ENCODE measurements at places on chromosomes 2 and 18.
A peak's percentile ranks its signal among the peaks of the same experiment; 100 is the strongest.

DNA sequence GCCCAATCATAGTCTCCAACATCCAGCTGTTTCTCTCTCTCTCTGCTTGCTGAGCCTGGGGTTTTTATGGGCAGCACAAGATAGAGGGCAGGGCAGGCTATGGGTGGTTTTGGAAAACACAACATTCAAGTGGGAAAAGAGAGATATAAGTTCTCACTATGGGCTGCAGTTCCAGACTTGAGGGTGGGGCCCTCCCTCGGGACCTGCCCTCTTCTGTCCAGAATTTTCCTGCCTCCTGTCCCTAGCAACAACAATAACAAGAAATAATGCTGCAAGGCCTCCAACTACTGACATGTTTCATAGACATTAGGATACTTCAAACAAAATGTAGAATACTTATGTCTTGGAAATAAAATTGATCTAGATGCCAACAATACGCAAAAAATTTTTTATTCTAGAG is 107.8 kb downstream of the C18orf54 start:
- DNase-seq: no peak

- no peak for DNase-seq
These were observed 27.2 kb upstream of the ACYP2 start for GRCh38 chr2:54088191-54088634.

DNA sequence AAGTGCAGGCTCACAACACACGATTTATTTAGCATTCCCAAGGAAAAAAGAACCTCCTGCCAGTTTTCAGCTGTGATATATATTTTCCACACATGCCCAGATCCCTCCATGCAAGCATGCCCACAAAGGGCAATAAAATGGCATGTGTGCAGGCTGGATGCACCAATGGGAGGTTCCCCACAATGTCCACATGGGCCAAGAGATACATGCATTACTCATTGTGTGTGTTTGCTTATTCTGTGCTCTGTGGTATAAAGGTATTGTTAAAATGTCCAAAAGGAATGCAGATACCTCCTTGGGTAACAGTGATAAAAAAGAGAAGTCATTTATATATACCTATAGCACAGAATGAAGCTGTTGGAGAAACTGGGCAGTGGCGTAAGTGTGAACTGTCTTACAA is 207.4 kb downstream of the FHOD3 start:
- DNase-seq: no peak

- no peak for DNase-seq
These were observed 40.7 kb downstream of the SLC39A10 start for GRCh38 chr2:195697681-195698220.

GRCh38 chr2:221243771-221244170 is 328.3 kb downstream of the EPHA4 start:
- DNase-seq: no peak

DNA sequence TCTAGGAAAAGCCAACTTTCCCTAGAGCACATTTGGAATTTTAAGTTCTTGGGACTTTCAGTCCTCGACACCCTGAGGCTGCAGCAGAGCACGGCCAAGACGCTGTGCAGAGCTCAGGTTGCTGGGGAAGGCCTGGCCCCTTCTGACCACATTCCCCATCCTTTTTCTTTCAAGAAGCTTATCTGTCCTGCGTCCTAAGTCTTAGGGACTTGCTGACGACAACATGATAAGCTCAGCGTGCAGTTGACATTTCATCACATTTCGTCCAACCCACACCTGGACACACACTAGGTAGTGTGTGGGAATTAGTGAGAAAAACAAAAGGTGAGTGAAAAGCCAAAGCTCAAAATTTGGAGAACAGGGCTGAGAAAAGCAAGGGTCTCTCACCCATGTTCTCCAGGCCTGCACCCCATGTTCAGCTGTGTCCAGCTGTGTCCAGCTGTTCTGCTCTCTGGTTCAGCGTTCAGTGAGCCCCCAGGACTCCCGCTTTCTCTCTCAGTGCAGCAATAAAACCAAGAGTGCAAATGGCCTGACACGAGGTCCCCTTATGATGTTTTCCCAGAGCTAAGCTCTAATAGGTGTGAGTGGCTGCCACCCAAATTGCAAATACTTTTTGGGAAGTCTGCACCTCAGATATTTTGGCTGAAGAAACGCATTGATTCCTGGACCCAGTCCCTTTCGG is 101.9 kb downstream of the RGPD3 start:
- DNase-seq: no peak

DNA sequence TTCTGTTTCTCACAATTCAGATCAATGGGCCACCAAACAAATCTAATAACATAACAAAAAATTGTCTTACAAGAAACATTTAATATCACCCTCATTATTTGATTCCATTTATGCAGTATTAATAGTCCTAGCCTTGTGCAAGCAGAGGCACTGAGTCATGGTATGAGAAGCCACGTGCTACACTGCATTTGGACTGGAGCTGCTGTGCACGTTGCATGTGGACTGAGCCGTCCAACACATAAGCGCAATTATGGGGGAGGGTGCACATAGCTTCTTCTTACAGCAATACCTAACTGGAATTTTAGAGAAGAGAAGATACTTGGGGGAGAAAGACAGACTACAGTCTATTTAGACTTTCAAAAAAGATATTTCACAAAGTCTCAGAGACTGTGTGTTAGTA is 329.6 kb upstream of the ID2 start:
- no peak for DNase-seq

DNA sequence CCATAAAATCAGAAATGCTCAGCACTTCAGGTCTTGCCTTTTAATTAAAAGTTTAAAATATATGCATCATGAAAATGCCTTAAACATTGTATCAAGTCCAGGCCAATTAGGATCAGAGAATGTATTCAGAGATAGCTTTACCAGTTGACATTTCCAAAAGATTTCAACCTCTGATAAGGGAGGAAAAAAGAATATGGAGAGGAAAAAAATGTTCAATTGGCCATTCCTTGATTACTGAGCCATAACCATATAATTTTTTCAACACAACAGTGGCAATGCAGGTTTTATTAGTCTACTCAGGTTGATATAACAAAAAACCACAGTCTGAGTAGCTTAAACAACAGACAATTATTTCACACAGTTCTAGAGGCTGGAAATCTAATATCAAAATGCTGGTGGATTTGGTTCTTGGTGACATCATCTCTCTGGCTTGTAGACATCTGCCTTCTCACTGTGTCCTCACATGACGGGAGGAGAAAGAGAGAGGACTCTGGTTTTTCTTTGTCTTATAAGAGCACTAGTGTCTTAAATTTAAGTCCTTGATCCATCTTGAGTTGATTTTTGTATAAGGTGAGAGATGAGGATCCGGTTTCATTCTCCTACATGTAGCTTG is 111.9 kb downstream of the IRS1 start:
- DNase-seq: no peak

DNA sequence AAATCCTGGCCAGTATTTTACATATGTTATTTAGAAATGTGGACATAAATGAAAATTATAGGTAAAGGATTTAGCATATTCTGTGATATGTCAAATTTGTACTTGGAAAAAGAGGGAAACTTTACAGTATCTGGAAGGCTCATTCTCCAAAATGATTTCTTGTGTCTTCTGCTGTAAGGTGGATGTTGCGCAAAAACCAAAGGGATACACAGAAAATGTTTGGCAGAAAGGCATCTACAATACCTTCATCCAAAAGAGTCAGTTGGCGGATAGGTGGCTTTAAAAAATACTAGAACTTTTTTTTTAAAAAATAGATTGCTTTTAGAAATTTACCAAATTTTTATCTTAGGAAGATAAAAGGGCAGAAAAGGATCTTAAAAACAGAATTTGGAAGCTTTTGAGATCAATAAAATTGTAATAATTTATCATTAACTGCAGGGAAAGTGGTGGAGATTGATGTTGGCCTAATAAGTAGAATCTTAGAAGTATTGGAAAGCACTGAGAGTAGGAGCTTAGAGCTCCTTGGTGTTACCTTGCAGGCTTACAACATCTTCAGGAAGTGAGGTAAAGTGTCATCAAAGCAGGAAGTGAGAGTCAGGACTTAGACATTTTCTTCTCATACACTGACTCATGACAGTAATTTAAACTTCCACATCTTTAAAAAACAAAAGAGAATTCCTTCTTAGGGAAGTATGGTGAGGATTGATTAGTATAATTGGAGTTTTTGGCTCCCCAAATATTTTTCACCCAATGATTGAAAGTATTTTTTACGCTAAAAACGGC is 2.1 kb downstream of the NABP1 start:
- DNase-seq: no peak

DNA sequence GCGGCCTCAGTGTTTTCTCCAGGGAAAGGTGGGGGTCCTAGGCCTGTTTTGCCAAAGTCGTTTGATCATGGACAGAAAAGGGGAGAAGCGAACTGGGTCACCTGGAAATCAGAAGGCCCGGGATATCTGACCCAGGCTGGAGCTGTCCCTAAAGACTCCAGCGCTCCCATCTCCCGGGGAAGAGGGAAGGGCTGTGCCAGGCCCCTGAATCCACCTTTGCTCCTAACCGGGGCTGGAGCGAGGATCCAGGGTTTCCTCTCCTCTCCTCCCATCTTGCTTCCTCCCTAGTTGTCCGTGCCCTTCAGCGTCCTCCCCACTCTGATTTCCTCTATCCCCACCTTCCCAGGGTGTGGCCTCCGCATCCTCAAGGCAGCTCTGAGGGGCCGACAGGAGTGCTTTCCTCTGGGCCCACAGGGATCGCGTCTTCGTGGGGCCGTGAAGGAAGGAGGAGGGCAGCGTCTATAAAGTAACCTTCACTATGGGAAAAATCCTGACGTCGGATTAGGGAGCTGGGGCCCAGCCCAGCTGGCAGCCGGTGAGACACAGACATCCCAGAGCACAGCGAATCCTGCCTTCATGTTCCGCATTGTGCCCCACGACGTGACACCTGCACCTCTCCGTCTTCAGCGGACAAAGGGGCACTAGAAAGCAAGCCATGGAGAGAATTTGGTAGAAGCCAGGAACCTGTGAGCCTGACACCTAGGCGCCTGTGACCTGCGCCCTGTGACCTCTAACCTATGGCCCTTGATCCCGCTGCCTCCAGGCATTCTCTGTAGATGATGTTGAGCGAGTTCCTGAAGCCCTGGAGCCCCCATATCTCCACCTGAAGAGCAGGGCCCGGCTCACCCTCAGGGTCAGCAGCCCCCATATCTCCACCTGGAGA is 212.7 kb upstream of the SALL3 start:
- no peak for DNase-seq

GRCh38 chr2:215617060-215617824 is 181.4 kb upstream of the FN1 start:
- DNase-seq: peak; percentile 74

DNA sequence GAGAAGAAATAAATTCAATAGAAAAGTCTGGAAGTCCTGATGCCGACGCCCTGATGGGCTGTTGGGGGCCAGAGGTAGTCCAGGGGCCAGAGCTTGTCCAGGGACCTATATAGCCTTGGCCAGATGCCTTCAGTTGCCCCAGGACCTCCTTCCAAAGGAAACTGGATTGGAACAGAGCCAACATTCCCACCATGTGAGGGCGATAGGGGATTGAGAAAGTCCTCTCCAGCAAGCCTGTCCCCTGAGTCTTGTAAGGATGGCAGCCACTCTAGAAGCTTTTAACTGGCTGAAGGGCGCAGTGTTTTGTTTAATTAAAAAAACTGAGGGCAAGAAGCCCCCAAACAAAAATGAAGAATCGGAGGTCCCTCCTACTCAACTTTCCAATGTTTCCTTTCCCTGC is 54.9 kb upstream of the CDCA7 start:
- DNase-seq: no peak

DNA sequence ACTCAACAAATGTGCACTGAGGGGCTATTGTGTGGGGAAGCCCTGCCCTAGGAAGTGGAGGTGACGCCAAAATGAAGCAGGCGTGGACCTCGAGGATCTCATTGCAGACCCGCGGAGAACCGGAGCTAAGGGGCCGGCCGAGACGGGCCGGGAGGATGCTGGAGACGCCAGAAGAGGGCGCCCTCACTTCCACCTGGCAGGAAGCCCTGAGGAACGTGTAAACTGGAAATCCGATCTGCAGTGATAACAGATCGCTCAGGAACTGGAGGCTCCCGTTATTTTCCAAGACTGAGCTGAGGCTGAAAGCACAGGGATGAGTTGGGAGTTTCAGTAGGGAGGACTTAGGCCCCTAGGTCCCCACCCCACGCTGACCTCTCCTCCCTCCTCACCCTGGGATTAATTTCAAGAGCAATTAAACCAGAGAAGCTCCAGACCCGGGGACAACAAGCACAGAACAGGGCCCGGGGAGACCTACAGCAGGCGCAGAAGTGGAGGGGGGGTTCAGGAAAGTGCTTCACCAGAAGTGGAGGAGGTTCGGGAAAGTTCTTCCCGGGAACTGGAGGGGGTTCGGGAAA is 7.7 kb upstream of the COL6A3 start:
- peak; percentile 71 for DNase-seq

- DNase-seq: no peak
These were observed 225.3 kb upstream of the THUMPD2 start for GRCh38 chr2:40004336-40004735.

- DNase-seq: no peak
These were observed 29.2 kb upstream of the HNRNPLL start for GRCh38 chr2:38631976-38632375.

DNA sequence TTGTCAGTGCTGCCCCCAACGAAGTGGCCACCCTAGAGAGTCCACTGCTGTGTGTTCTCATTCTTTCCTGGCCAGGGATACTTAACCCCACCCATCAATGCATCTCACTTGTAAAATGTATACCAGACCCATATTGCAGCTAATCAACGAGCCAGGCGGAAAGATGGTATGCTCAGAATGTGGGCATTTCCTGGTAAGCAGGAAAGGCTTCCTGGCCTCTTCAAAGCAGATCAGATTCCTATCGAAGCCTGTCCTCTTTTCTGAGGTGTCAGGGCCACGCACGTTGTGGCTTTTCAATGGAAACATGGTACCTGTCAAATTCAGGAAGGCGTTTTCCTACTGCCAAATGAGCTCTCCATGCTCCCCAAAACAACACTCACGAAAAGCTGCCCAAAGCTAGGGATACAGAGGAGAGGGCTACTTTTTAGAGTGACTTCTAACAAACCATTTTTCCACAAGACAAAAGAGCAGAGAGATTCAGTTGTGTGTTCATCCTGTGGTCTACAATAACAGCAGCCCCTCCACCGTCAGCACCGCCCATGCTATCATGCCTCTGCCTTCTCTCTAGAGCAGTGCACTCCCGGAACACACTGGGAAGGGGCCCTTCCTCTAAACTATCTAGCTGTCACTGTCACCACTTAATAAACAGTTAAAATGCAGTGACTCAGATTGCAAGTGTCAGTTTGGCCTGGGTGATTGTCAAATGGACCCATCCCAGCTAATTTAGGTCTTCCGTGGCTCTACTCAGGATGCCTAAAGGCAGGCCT is 535.1 kb downstream of the RNF144A start:
- DNase-seq: no peak

Measured in T47D (cell line).